NCI-H510A (cell line): ENCODE measurements at places on chromosomes 1 and 21.

DNA sequence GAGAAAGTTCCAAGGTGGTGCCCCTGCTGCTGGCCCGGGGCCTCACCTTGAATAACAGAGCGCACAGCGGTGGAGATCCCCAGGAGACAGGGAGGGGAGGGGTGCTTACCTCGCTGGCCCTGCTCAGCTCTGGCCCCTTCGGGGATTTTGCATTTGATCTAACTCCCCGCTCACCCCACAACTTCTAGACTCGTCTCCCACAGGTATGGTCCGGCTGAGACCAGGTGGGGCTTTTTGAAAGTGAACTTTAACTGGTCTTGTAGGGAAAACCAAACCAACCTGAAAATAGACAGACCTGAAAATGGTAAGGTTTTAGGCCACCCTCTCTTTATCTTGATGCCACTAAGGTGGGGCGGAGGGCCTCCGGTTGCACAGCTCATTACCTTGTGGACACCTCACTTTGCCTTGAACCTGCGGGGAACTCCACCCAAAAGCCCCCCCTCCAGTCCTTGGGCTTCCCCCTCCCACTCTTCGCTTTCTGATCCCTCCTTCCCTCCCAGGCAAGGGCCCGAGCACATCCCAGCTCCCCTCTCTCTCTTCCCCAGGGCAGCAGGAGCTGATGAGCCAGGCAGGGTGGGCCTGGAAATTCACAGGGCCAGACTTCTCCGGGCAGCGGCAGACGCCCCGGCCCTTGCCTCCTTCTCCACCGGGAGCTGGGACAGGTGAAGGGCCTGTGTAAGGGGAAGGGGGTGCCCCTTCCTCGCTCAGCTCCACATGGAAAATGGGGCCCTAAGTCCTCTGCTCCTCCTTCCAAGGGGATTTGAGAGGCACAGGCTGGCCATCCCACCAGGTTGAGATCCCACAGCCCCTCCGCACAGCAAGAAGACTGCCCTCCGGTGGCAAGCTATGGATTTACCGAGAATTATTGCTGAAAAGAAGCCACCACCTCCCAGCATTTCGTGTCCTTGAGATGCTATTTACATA, 16.1 kb downstream of the TNFRSF8 start:
- peak; percentile 10 for DNase-seq

DNA sequence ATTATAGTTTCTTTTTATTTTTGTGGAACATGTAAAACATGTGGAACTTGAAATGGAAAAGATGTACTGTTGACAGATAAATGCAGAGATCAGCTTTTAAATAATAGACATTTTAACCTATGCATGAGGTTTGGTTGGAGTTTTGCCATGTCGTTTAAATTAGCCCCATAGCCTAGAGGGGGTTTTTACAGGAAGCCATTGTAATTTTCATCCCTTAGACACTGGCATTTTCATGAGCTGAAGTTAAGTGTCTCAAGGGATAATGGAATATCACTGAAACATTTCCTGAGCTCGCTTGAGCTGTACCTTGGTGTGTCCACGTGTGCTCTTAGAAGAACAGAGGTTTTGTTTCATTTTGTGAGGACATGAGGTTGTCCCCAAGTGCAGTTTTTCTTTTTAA, 54.2 kb downstream of the HMCN1 start:
- no peak for DNase-seq

- DNase-seq = no peak
Measured at GRCh38 chr1:222073307-222073995, 331.6 kb upstream of the DUSP10 start.

DNA sequence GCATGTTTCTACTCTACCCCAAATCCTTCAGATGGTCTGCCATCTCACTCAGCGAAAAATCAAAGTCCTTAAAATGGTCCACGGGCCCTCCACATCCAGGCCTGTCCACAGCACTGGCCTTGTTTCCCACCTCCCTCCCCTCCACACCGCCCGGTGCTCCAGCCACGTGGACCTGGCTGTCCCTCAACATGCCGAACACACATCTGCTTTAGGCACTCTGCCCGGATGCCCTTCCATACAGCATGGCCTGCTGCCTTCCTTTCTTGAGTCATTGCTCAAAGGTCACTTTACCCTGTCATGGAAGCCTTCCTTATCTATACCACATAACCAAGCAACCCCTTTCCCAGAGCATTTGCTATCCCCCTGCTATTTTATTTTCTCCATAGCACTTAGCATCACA, 143.0 kb downstream of the DNM3 start:
- DNase-seq = no peak

- DNase-seq = no peak
Measured at GRCh38 chr1:81605023-81605422, 195.7 kb upstream of the ADGRL2 start.

GRCh38 chr1:76832521-76832920, 34.8 kb upstream of the ST6GALNAC5 start:
- no peak for DNase-seq

DNA sequence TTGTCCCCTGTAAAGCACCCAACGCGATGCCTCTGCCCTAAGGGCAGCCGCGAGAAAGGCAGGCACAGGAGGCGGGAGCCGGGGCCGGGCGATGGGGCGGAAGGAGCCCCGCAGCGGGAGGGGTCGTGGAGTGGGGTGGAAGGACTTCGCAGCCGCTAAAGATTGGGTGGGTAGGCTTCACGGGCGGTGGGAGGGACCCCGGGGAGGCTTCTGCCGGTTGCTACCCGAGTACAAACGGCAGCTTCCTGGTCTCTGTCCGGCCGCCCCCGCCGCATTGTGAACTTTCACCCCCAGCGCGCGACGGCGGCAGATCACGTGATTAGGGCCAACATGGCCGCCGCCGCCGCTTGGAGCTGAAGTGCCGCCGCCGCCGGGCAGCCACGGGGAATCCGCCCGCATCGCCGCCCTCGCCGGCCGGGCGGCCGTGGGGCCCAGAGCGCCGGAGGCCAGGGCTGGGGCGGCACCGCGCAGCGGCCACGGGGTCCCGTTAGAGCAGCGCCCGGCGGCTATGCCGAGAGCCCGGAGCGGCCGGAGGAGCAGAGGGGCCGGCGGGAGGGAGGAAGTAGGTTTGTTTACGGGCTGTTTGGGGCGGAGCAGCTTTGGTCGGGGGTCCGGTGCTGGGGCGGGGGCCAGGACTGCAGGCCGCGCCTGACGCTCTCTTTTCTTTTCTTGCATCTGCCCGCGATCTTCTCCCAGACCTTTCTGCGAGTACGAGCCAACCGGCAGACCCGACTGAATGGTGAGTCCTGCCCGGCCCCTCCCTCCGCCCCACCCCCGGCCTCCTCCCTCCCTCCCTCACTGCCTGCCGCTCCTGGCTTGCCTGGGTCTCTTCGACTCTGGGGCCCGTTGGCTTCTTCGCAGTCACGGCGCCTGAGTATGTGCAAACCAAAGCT, 42.4 kb downstream of the TMEM53 start:
- DNase-seq = peak; percentile 78

- DNase-seq = no peak
Measured at GRCh38 chr1:18645747-18646090, 15.1 kb downstream of the PAX7 start.
